ENCODE measurements at places on chromosomes 4 and X.
A peak's percentile ranks its signal among the peaks of the same experiment; 100 is the strongest.

DNA sequence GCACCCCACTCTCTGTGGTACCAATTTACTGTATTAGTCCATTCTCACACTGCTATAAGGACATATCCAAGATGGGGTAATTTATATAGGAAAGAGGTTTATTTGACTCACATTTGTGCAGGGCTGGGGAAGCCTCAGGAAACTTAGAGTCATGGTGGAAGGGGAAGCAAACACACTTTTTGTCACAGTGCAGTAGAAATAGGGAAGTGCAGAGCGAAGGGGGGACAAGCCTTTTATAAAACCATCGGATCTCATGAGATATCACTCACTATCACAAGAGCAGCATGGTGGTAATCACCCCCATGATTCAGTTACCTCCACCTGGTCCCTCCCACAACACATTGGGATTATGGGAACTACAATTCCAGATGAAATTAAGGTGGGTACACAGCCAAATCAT lies 766.9 kb upstream of the PCDH10 start:
- DNase-seq, result no peak

DNA sequence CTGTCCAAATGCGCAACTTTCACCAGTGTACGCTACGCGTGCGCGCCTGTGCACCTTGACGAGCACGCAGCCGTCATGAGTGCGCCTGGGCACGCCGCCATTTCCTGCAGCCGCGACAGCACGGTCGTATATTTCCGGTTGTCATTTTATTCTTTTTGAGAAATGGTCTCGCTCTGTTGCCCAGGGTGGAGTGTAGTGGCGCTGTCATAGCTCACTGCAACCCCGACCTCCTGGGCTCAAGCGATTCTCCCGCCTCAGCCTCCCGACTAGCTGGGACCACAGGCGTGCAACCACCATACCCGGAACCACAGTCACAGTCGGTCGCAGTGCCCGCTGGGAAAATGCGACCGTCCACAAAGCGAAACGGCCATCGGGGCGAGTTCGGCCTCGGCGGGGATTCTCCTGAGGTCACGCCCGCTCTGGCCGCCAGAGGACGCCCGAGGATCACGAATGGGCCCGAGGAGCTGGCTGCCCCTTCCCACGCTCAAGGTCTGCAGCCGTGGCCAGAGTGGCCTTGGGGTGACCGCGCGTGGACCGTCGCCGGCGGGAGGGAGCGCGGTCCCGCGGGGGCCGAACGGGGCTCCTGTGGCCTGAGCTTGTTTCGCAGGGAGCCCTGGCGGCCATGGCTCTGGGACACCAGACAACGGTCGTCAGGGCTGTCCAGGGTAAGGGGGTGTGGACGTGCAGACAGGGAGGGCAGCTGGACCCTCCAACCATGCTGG lies 23.7 kb upstream of the PNMA3 start:
- no peak for DNase-seq

DNA sequence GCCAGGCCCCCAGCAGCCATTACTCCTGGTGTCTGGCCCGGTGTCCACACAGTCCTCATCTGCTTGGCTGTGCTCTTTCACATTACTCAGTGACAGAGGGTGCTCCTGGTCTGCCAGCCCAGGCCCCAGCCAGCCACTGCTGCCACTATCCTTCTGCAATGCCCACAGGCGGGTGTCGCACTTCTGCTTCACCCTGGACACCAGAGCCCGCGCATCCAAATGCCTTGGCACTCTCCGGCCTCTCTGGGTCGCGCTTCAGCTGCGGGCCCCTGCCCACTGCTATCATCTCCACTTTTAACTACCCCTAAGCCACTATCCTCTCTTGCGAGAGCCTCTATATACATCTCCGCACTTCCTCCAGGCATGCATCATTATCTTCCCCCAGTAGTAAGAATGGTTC lies 76.4 kb upstream of the UCP1 start:
- DNase-seq, result no peak

DNA sequence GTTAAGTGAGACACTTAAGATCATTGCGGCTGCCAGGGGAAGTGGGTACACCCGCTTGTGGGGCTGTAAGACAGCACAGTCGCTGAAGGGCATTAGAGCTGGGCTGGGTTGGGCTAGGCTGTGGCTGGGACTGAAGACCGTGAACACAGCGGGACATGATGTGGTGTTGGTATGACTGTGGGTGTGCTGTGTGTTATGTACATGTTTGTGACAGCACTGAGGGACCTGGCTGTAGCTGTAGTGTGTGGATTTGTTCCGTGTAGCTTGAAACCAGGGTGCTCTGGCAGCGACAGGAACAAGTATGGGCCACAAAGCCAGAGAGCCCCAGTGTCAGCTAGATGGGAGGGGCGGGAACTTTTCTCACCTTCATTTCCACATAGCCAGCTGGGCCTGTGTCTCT lies 82.1 kb downstream of the NHSL2 start:
- no peak for DNase-seq

- peak; percentile 72 for DNase-seq
Observed at GRCh38 chr4:185786422-185786821, 25.6 kb downstream of the SORBS2 start.
